ENCODE measurements at places on chromosomes 1 and 21.

DNA sequence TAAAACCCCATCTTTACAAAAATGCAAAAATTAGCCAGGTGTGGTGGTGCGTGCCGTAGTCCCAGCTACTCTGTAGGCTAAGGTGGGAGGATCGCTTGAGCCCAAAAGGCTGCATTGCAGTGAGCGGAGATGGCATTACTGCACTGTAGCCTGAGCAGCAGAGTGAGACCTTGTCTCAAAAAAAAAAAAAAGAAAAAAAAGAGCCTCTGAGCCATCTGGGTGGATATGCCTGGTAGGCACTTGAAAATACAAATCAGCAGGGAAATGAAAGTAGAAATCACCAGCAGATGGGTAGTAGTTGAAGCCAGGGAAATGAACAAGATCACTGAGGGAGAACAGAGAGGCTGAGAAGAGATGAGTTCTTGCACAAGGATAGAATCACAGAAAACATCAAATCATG, 131.0 kb upstream of the HMCN1 start:
- peak; percentile 55 for DNase-seq

DNA sequence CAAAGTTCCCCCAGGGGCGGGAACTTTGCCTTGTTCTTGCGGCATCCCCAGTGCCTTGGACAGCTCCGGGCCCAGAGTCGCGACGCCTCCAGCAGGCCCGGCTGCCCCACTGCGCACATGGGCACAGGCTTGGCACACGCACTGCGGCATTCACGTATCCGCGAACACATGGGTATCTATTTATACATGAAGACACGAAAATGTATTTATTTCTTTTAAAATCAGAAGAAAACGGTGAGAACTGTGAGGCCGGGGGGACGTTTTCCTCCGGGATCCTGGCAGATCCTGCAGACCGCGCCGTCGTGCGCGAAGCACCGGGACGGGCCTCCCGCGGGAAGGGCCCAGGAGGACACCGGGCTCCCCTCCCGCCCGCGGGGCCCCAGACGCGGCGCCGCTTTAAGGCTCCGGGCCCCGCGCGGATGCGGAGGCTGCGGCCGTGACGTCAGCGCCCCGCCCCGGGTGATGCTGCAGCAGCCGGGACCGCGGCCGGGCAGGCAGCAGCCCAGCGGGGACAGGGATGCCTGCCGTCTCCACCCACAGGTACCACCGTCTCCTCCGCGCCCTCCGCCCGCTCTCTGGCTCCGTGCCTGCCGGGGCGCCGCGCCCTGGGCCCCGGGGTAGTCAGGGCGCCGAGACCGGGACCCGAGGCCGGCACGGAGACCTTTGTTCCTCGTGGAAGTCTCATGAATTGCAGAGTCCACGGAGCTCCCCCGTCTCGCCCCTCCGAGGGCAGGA, at the start of gene SLC45A1:
Gene SLC45A1 (plus strand): TSS at position 468 of the 735 bp plus-strand sequence. CDS start 6,216 bp downstream, outside the sequence.
- peak; percentile 59 for DNase-seq

GRCh38 chr1:172642970-172643369, 15.9 kb upstream of the FASLG start:
- no peak for DNase-seq

GRCh38 chr1:211518330-211519289, 26.6 kb upstream of the RD3 start:
- DNase-seq: no peak

- peak; percentile 96 for DNase-seq
Measured at GRCh38 chr1:38859561-38860453, at the start of gene RRAGC. TSS of gene RRAGC (minus strand) at chr1:38859772. CDS start at chr1:38859646, 126 bp downstream.
